ENCODE measurements at places on chromosomes 1 and 21.

GRCh38 chr1:98053471-98054366, 132.9 kb upstream of the DPYD start:
- DNase-seq = peak; percentile 86

DNA sequence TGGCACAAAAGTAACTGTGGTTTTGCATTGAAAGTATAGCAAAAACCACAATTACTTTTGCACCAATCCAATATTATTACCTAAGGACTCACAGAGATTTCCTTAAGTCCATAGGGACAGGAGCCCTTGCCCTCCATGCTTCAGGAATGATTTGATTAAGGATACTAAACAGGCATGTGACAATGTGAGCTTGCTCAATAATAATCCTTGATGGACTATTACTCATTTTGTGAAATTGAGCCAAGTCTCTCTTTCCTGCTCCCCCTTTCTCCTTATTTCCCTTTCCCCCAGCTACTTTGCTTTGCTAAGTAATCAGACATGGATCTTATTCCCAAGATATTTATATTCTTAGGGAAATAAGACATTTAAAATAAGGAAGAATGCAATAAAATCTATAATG, 21.6 kb upstream of the RGL1 start:
- DNase-seq = peak; percentile 45

DNA sequence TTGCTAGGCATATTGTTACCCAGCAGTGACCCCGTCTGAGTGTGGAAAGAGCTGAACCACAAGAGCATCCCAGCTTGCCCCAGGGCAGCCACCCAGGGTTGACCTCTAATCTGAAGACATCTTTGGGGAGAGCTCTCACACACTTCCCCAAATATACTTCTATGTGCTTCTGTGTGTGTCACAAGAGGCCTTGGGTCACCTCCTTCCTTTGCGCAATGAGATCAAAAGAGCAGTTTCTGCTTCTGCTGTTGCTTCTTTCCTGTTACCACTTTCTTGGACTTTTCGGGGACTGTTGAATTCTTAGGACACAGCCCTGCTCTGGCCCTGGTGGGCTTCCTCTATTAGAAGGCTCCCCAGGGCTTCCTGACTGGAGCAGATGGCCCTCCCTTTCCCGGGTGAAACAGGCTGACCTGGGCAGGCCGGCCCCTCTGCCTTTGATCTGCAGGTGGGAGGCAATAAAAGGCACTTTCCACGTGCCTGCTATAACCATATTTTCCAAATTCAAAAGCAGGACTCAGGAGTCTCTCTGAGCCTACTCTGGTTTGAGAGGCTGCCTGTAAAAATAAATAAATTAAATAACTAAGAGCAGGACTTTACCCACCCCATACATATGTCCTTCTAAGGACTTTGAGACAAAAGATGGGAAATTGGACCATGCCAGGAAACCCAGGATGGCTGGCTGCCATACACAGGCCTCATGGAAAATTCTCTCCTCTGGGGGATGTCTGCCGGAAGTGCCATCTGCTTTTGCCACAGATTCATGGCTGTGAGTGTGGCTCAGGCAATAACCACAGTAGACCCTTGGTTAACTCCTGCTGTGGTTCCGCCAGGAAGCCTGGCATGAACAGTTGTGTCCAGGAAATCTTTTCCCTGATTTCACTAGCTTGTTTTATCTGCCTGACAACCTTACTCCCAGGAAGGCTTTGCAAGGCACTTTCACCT, 28.3 kb upstream of the RCSD1 start:
- DNase-seq = no peak

DNA sequence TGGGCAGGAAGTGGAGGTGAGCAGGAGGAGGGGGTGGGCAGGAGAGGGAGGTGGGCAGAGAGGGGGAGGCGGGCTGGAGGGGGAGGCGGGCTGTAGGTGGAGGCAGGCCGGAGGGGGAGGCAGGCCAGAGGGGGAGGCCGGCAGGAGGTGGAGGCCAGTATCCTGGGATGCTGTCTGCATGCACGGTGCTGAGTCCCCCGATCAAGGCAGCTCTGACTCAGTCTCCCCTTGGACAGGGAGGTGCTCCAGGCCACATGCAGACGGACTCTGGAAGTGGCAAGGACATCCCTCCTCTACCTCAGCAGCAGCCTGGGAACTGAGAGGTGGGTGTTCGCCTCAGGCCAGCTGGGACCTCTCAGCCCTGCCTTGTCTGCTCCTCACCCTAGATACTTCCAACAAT, 9.9 kb downstream of the IKBKE start:
- no peak for DNase-seq

GRCh38 chr21:14438211-14438610, 55.3 kb upstream of the HSPA13 start:
- DNase-seq = peak; percentile 8

GRCh38 chr1:241140670-241141069, 216.3 kb downstream of the RGS7 start:
- DNase-seq = no peak

GRCh38 chr1:22651941-22652856, 837 bp upstream of the C1QB start:
- DNase-seq = no peak

DNA sequence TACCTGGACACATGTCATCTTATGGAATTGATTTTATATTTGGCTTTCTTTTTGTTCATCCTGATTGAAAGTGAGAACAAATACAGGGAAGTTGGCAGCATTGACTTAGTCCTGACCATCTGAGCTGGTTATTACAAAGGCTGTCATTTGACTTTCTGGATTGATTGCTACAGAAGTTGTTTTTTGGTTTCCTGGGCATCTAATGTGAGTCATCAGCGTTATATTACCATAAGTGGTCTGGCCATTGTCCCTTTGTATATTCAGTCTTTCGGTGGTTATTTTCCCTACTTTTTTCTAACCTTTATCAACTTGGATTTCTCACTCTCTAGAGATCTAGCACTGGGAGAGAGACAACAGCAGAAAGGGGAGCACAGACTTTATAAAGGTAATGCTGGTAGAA, 1646.5 kb downstream of the MRPL39 start:
- no peak for DNase-seq

DNA sequence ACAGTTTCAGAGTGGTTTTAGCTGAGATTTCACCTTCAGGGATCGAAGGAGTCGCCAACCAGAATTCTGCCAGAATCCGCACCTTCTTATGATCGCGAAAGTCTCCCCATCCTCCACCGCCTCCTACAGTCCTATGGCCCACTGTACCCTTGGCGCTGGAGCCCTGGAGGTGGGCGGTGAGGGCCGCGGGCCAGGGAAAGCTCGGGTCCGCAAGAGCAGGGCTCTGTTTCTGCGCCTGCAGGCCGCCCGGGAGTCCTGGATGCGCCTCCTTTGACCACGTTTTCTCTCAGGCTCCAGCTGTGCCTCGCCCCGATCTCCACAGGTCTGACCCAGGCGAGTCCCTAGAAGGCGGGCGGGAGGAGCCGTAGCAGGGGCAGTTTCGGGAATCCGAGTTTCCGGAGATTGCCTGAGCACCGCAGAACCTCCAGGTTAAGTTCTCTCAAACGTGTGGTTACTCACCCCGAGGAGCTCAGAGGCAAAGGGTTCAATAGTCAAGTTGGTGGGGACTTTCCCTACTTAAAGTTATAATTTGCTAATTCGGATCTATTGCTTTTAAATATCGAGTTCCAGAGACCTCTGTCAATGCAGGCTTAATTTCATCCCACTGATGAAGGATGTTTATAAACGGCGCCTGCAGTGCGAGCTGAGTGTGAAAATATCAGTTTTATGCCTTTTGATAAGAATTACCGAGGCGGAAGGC, 3.2 kb upstream of the LHX8 start:
- no peak for DNase-seq
